Hepatocyte (in vitro differentiated cells): ENCODE measurements at places on chromosomes 5 and 9.

- H3K4me3 ChIP-seq = no peak overlapping the region
- H3K36me3 ChIP-seq = no peaks in the 10 kb centered on the region
- no peak overlapping the region for H3K27ac ChIP-seq
- no peak for DNase-seq
These were observed 68.4 kb upstream of the RARS1 start for GRCh38 chr5:168417731-168418429.

GRCh38 chr9:77455312-77455927, 192.7 kb downstream of the GNA14 start:
- peak; percentile 36 for DNase-seq
- H3K4me1 ChIP-seq = no peaks in the 10 kb centered on the region
- H3K4me3 ChIP-seq = no peak overlapping the region
- no peaks in the 10 kb centered on the region for H3K27me3 ChIP-seq
- no peak overlapping the region for H3K27ac ChIP-seq

DNA sequence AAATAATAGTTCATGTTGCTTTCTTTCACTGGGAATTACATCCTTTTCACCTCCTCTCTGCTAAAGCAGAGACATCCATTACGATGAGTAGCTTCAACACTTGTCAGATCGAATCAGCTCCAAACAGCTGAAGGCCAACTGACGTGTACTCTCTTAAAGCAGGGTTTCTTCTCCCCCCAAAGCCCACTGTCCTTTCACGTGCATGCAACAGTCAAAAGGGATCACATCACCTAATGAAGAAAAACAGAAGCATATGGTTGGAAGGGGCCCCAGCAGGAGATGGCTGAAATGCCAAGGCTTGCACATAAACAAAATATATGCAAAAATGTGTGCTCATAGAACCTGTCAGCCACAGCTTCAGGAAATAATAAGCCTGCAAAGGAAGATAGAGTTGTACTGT, 421.6 kb downstream of the ANXA1 start:
- H3K27ac ChIP-seq = no peak overlapping the region
- no peaks in the 10 kb centered on the region for H3K36me3 ChIP-seq
- no peaks in the 10 kb centered on the region for H3K4me1 ChIP-seq
- no peak for DNase-seq
- no peaks in the 10 kb centered on the region for H3K27me3 ChIP-seq

GRCh38 chr9:127365461-127365860, 31.5 kb upstream of the SLC2A8 start:
- H3K4me1 ChIP-seq = no peaks in the 10 kb centered on the region
- no peak overlapping the region for H3K27ac ChIP-seq

GRCh38 chr5:29277642-29278041, 1915.8 kb upstream of the CDH6 start:
- no peaks in the 10 kb centered on the region for H3K27me3 ChIP-seq
- H3K4me1 ChIP-seq = no peaks in the 10 kb centered on the region
- DNase-seq = no peak
- H3K27ac ChIP-seq = no peak overlapping the region

DNA sequence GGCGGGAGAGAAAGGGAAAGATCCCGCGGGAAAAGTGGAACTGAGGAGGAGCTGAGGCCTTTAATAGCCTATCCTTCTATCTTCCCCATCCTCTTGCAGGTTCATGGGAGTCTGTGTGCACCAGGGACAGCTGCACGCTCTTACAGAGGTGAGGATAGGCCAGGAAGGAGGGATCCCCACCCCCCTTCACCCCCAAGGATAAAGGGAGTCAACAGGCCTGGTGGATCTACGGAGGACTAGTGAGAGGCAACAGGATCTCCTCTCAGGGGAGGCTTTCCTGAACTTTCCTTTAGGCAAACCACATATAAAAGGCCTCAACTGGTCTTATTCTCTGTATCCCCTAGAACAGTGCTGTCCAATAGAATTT, 1.1 kb downstream of the TESK1 start:
- peak overlapping the region; percentile 90 for H3K27ac ChIP-seq
- no peaks in the 10 kb centered on the region for H3K27me3 ChIP-seq
- H3K4me1 ChIP-seq = peaks cover 15% of the 10 kb centered on the region
- peak overlapping the region; percentile 84 for H3K4me3 ChIP-seq
- H3K36me3 ChIP-seq = no peaks in the 10 kb centered on the region

DNA sequence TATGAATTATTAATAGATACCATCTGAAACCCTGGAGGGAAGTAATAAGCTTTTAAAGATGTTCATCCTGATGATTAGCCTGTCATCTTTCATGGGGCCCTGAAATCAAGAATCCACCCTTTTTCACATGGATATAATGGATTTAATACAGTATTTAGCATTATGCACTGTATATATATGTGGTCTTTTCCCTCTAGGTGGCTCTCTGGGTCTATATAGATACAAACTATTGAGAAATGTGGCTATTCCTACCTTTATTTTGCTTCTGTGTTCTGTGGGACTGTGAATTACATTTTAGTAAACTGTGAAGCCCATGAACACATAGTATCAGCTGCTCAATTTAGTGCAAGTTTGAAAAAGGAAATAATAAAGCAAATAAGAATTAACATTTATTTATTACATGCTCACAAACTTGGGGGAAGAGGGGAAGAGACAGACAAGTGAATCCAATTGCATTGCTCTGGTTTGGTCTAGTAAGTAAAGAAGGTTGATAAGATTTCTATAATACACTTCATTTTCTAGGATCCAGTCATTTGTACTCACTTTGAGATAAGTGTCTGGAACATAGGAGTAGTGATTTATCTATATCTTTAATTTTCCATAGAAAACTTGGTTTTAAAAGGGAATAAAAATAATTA, 112.2 kb downstream of the SCAMP1 start:
- no peaks in the 10 kb centered on the region for H3K36me3 ChIP-seq
- H3K4me3 ChIP-seq = no peak overlapping the region
- H3K27me3 ChIP-seq = no peaks in the 10 kb centered on the region
- H3K4me1 ChIP-seq = no peaks in the 10 kb centered on the region
- no peak for DNase-seq

GRCh38 chr9:4793459-4794395, 983 bp downstream of the RCL1 start:
- DNase-seq = no peak
- peak overlapping the region; percentile 69 for H3K4me3 ChIP-seq
- H3K36me3 ChIP-seq = no peaks in the 10 kb centered on the region
- H3K27me3 ChIP-seq = no peaks in the 10 kb centered on the region
- peaks cover 11% of the 10 kb centered on the region for H3K4me1 ChIP-seq

DNA sequence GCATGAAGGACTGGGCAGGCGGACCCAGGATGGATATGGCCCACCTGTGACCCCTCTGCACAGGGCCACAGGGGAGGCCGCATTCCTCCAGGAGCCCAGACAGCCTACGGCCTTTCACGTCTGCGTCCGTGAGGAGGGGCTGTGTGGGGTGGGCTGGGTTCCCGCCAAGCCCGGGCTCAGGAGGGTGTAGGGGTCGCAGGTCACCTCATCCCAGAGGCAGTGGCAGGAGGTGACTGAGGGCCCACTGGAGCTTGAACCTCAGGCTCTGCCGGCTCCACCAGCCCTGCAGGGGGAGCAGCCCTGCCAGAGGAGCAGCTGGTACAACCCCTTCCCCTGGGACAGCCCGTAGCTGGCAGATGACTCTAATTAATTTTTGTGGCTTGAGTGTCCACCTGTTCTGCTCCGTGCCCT, 40.7 kb upstream of the CACNA1B start:
- no peaks in the 10 kb centered on the region for H3K4me1 ChIP-seq
- no peaks in the 10 kb centered on the region for H3K27me3 ChIP-seq
- no peak overlapping the region for H3K27ac ChIP-seq
- no peak for DNase-seq

GRCh38 chr5:159073026-159073425, 26.7 kb downstream of the EBF1 start:
- H3K4me3 ChIP-seq = no peak overlapping the region
- H3K36me3 ChIP-seq = no peaks in the 10 kb centered on the region
- no peak for DNase-seq
- H3K27me3 ChIP-seq = peaks cover 30% of the 10 kb centered on the region

DNA sequence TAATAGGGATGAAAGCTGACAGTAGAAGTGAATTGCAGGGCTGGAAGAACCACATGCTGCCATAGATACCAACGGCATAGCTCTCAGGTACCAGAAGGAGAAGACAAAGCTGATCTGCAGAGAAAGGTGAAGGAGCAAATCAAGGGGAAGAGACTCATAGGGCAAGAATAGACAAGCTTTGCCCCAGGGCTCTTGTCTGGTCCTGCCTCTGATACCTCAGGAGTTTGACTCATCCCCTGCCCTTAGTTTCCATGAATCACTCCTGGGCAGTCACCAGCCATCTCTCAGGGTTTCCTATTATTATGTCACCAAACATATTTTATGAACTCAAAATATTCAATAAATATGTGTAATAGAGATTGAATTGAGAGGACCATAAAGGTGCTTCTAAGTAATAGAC, 800.9 kb downstream of the DNAH5 start:
- H3K4me1 ChIP-seq = no peaks in the 10 kb centered on the region
- no peaks in the 10 kb centered on the region for H3K36me3 ChIP-seq
- no peak for DNase-seq
- H3K4me3 ChIP-seq = no peak overlapping the region
- no peaks in the 10 kb centered on the region for H3K27me3 ChIP-seq

DNA sequence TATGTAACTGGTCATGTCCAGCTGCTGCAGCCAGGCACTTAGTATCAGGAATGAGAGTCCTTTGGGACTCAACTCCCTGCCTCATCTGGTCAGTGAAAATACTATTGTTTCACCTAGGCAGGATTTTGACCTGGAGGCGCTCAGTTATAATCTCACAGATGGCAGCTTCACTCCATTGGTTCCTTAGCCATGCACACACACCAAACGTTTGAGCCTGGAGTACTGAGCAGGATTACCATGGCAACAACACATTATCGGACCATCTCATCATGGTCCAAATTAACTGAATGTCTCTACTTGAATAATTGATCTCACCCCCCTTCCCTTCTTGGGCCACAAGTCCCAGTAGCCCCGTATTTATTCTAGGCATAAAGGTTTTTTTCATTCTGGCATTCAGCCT, 15.0 kb upstream of the SREK1 start:
- no peaks in the 10 kb centered on the region for H3K4me1 ChIP-seq
- no peaks in the 10 kb centered on the region for H3K27me3 ChIP-seq
